ENCODE measurements at places on chromosomes 16 and 17.

DNA sequence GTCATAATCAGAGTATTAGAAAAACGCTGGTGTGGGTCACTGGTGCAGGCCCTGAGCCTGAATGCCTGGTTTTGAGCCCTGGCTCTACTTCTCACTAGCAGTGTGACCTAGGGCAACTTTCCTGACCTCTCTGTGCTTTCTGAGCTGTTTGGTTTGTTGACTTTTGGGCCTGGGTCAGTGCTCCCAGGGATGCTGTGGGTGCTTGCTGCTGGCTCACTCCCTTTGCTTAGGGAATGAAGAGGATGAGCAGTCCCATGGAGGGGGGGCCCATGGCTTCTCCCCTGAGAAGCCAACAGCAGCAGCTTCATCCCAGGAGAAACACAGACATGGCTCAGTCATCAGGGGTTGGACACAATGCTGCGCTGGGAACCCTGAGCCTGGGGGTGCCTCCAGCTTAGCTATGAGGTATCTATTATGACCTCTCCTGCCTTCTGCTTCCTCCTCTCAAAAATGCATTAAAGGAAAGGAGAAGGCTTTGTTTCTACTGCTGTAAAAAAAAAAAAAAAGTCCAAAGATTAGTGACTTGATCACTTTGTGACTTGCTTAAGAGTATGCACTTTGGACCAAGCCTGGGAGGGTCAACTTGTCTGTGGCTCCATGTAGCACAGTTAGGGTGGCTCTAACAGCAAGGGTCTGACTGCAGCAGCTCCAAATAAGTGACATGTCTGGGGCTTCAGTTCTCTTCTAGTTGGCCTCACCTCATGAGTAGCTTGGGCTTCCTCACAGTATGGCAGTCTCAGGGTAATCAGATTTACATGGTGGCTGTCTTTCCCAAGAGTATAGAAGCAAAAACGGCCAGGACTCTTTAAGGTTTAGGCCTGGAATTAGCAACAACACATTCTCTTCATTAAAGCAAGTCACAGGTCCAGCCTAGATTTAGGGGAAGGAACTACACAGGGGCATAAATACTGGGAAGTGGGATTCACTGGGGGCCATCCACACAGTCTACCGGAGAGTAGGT lies 13.0 kb downstream of the NKD1 start:
- no peak for DNase-seq

DNA sequence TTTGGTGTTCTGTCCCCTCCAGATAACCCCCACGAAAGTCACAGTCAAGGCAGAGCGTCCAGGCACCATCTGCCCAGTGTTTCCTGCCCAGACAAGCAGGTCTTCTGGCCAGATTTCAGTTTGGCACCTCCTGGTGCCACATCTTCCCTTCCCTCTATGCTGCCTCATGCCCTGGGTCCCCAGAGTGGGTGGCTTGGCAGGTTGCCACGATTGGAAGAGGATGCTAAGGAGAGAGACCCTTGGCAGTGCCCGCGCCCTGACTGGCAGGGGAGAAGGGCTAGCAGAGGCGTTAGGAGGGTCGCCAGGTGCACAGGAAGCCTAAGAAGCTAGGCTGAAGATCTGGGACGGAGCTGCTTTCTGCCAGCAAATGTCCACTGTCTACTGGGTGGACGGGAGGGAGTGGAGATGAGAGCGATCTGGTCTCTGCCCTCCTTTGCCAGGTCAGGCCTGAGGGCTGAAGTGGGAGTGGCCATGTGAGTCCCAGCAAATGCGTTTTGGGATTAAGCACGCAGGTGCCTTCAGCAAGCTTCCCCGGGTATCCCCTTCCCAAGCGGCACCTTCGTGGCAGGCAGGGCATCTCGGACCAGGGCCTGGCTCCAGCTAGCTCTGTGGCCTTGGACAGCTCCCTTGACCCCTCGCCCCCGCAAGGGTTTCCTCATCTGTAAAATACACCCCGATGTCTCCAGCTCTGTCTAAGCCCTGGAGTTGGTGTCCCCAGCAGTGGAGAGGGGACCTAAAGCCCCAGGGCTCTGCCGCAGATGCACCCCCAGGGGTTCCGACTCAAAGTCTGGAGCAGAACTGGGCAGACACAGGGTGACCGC lies 13.4 kb upstream of the CD300A start:
- no peak for DNase-seq

DNA sequence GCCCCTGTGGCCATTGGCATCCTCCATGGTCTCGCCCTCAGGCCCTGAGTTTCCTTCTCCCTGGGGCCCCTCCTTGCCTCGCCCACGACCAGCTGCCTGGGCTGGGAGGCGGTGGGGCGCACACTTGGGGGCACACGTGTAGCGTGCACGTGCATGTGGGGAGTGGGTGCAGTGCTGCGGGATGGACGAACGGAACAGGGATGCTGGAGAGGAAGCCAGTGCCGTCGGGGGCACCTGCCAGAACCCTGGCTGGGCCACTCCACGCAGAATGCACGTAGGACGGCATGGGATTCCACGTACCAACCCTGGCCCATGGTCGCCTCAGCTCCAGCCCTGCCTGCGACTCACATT lies 80.4 kb downstream of the KLHDC4 start:
- DNase-seq: no peak

- no peak for DNase-seq
These were observed 65.5 kb downstream of the DYNLRB2 start for GRCh38 chr16:80606221-80606766.

GRCh38 chr16:57093666-57094564 lies 1.5 kb downstream of the CPNE2 start:
- no peak for DNase-seq

GRCh38 chr16:68985855-68986254 lies 119.6 kb upstream of the HAS3 start:
- no peak for DNase-seq

- DNase-seq: no peak
These were observed 91.8 kb downstream of the FOXL1 start for GRCh38 chr16:86669937-86670749.

- DNase-seq: no peak
These were observed 1.8 kb downstream of the KNOP1 start for GRCh38 chr16:19716183-19716582.

- DNase-seq: no peak
These were observed 16.2 kb downstream of the MARCHF10 start for GRCh38 chr17:62791767-62792446.

GRCh38 chr17:55210292-55210691 lies 54.5 kb upstream of the HLF start:
- DNase-seq: no peak

- DNase-seq: no peak
These were observed 139.0 kb downstream of the RAB11FIP4 start for GRCh38 chr17:31530391-31530985.

- no peak for DNase-seq
These were observed 7.4 kb downstream of the CSNK1D start for GRCh38 chr17:82266142-82266541.

DNA sequence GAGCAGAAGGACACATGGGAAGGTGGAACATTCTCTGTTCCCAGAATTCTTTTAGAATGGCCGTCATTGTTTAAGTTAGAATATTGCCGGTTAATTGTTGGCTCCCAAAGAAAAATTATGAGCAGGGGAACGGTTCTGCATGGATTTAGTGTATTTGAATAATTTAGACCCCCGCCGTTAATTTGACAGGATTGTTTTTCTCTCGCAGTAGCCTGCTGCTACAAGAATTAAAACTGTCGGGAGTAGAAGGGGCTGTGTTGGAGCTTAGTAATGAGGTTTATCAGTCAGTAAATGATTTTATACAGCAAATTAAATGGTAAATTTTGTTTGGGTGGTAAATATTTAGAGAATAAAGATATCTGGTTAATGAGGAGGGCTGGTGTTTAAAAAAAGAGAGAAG lies 431.2 kb upstream of the DYNLRB2 start:
- DNase-seq: no peak

DNA sequence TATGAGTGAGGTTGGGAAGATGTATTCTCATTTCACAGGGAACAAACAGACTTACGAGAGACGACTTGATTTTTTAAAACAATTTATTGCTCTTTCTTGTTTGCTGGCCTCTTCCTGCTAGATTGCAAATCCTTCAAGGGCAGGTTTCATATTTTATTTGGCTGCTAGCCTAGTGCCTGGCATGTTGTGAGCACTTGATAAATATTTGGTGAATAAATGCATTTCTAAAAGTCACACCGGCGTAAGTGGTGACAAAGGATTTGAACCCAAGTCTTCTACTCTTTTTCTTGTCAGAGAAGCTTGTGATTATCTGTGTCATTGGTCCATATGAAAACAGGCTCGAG lies 1.4 kb downstream of the WWP2 start:
- DNase-seq: no peak

- DNase-seq: no peak
These were observed 5.1 kb upstream of the PERCC1 start for GRCh38 chr16:1425616-1426370.

DNA sequence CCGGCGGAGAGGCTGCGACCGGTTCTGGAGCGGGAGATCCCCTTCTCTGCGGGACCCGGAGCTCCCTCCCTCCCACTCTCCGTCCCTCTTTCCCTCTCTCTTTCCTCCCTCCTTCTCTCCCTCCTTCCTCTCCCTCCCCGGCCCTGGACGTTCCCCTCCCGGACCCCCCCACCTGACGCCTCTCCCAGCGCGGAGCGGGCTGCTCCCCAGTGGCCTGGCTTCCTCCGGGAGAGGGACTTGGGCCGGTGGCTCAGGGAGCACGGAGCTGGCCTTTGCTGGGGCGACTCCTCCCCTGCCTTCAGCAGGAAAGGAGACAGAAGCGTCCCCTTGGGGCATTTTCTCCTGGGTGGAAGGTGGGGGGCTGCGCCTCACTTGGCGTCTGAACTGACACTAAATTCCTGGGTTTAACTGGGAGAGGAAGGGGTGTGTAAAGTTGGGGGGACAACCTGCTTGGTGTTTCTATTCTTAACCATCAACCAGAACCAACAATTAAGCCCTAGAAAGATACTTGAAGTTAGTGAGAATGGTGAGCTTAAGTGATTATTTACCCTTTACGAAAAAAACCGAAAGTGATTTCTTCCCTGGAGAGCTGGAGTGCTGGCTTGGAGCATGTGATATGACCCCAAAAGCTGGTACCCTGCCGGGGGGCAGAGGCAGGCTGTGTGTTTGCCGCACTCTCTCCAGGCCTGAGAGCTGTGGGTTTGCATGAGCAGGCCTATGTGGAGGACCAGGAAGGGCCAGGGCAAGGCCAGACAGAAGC lies 775 bp downstream of the SPIRE2 start:
- DNase-seq: no peak

- no peak for DNase-seq
These were observed 43.1 kb upstream of the NKD1 start for GRCh38 chr16:50505115-50505514.

DNA sequence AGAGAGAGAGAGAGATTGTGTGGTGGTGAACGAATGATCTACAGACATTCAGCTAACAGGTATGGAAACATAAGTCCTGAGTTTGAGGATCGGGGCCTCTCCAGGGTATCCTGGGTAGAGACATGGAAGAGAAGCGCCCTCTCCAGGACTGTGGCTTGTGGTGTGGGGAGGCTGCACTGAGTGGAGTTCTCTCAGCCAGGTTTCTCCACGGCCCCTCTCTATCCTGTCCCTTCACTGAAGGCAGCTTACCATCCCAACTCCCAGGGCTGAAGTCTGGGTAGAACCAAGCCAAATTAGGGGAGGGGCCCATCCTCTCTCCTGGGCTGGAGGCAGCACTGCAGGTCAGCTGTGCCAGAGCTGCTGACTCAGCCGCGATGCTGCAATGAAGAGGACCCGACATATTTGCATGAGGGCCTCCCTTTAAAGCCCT lies 6.2 kb downstream of the C1QL1 start:
- DNase-seq: no peak

DNA sequence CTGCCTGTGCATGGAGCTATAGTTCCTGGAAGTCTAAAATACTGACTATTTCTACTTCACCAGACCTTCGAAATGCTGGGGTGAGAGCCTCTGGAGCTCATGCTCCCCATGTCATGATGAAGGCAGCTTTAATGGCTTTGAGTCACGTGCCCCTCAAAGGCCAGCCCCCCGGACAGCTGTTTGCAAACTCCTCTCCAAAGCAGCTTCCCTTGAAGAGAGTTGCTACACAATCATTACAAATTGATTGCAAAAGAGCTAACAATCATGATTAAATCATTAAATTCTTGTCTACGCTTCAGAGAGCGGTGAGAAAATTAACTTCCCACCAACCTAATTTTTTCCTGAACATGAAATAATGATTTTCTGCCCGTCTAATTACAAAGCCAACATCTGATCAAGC lies 134.8 kb upstream of the IRX6 start:
- no peak for DNase-seq

DNA sequence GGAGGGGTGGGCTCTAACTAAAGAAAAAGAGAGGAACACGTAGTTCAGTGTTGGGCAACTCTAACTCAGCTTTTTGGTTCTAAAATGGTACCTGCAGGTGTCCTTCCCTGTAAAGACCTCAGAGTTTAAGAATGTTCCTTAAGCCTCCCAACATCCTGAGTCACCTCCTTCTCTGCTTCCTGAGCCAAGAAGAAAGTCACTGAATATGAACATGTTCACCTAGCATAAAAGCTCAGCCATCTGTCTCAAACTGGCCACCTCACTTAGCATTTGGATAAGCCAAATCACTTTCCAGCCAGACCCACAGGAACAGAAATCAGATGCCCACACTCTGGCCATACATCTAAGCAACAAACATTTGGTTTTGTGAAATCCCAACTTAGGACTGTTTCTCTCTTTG lies 3.7 kb downstream of the TMEM98 start:
- DNase-seq: no peak

DNA sequence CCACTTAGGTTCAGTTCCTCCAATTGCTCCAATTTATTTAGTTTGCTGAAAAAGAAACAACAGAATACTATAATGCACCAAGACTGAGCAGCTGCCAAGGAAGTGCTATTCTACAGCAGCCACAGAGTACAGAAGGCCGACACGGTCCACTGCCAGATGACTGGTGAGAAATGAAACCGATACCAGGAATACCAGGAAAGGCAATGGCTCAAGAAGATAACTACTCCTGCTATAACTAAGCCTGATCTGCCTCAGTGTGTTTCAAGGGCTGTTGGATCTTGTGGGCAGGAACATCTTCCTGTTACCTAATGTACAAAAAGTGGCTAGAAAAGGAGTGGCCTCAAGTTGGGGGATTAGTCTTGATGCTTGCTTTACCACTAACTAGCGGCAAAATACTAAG lies 32.8 kb downstream of the MARVELD3 start:
- DNase-seq: no peak

GRCh38 chr16:83964684-83965443 lies 3.2 kb upstream of the NECAB2 start:
- no peak for DNase-seq

DNA sequence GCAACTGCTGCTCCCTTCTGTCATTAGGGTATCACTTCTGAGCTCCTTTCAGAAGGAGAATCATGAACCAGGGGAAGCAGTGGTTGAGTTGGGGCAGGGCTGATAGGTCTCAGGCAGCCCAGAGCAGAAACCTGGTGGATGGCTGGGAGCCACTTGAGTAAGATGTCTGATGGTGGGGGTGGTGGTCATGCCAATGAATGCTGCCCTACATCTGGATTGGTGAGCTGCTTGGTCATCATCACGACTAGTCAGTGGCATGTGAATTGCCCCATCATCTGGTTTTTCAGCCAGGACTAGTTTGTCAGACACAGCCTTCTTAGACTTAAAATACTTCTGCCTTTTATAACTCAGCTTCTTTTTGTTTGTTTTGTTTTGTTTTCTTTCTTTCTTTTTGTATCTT lies 2.6 kb downstream of the GID4 start:
- no peak for DNase-seq

GRCh38 chr16:87764600-87765472 lies 950 bp downstream of the KLHDC4 start:
- no peak for DNase-seq

Measured in SK-N-MC (cell line).